ENCODE measurements at places on chromosomes 6 and 20.

GRCh38 chr20:48606841-48607543, 220.8 kb downstream of the PREX1 start:
- DNase-seq: no peak

DNA sequence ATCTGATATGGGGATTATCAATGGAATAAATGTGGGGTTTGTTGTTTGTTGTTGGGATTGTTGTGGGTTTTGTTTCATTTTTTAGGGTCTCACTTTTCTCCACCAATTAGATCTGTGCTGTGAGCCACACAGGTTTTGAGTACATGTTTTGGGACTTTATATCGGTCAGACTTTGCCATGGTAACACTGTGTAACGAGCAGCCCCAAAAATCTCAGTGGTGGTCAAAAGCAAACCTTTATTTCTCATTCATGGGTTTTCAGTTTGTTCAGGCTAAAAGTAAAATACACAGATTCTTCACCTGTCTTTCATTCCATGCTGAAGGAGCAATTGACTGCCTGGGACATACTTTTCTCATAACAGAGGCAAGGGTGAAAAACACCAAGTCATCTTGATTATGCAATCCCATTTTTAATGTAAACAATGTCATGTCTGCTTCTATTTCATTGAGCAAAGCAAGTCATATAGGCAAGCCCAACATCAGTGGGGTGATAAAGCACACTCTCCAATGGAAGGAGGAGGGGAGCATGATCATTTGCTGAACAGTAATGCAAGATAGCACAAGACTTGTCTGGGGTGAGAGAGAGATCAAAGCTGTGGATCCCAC, 101.1 kb upstream of the PLCB4 start:
- no peak for DNase-seq

GRCh38 chr20:15919118-15919517, 654.1 kb downstream of the KIF16B start:
- DNase-seq: no peak

DNA sequence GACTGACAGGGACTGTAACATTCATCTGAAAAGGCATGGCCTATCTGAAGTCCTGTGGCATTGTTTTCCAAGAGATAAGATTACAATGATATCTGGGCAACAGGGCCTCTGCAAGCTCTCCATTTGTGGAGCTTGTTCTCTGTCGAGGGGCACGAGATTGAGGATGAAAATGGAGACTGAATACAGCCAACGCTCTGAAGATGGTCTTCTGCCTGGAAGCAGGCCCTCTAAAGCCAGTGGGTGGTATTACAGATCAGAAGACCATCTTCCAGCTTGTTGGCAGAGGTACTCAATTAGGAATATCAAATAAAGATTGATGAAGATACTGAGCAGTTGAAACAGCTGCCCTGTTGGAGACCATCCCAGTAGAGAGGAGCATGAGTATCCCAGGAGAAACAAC, 288.2 kb downstream of the CENPW start:
- no peak for DNase-seq

DNA sequence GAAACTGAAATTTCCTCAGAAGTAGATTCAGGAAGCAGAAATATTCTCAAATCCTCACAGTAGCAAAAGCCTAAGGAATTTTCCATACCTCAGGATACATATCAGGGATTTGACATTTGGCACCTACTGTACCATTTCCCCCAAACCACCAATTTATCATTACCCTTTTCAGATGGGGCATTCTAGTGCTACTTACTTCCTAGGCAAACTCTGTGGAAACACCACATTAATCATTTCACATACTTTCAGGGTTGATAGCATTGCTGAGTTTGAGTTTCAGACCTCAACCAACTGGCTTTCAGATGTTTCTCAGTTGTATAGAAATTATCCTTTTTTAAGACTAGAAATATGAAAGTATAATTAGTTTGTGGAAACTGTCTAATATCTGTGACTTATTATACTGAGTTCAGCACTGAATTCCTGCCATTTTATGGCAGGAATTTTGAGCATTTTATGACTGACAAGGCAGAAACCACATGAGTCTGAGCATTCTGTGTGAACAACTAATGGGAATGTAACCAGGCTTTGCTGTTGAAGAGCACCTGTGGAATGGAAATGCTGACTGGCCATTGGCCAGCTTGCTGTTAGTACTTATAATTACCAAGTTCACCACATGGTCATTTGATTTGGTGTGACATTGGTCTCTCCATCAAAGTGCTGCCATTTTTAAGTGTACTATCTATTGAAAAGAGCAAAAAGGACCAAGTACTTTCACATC, 35.1 kb upstream of the IRAK1BP1 start:
- no peak for DNase-seq

- DNase-seq: peak; percentile 89
These were observed 4.2 kb upstream of the CTSZ start for GRCh38 chr20:59010995-59011873.

Measured in astrocyte of the cerebellum (primary cell).